M059J (cell line): ENCODE measurements at places on chromosomes 3 and 15. TPM values are rescaled to one million over a fixed set of nuclear protein-coding genes. Genes with fewer than 3 reads are reported as not detected.

- DNase-seq: peak; percentile 28
These were observed 80.6 kb downstream of the ULK4 start for GRCh38 chr3:41881233-41881821.

- no peak for DNase-seq
These were observed 11.7 kb downstream of the ARHGEF26 start for GRCh38 chr3:154132777-154133375.

DNA sequence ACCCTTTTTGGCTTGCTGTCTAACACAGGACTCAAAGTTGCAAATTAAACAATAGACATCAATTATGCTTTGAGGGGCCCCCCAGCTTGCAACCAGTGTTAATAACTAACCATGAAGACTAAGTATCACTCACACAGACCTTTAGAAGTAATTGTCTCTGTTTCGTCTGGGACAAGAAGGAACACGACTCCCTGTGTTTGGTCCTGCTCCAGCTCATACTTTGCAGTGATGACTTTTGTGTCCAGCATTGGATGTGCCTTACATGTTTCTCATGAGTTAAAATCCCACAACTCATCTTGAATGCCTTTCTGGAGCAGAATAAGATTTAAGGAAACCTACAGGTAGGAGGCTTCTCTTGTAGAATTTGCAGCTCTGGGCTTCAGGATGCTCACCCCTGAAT, 53.1 kb downstream of the GMNC start:
- no peak for DNase-seq

GRCh38 chr3:13111873-13112520, 38.8 kb upstream of the IQSEC1 start:
- no peak for DNase-seq

GRCh38 chr3:61157414-61157813, 93.8 kb downstream of the FHIT start:
- DNase-seq: no peak

GRCh38 chr3:188727052-188727451, 444.7 kb upstream of the TPRG1 start:
- no peak for DNase-seq

- no peak for DNase-seq
These were observed 15.9 kb upstream of the MRPL3 start for GRCh38 chr3:131518680-131519079.

DNA sequence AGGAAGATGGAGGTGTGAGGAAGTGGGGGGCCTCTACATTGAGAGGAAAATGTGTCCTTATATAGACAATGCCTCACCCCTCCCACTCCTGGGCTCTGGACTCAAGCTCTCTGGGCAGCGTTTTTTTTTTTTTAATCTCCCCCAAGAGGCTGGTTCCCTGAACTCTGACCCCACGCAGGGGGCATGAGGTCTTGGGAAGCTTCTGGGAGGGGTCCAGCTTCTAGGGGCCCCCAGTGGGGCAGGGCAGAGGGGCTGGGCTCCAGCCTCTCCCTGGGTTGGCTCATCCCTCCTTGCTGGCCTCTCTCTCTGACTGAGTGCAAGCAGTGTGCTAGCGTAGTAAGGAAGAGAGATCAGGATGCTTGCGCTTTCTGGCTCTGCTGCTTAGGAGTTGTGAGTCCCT, 101.4 kb upstream of the HACD2 start:
- DNase-seq: no peak

DNA sequence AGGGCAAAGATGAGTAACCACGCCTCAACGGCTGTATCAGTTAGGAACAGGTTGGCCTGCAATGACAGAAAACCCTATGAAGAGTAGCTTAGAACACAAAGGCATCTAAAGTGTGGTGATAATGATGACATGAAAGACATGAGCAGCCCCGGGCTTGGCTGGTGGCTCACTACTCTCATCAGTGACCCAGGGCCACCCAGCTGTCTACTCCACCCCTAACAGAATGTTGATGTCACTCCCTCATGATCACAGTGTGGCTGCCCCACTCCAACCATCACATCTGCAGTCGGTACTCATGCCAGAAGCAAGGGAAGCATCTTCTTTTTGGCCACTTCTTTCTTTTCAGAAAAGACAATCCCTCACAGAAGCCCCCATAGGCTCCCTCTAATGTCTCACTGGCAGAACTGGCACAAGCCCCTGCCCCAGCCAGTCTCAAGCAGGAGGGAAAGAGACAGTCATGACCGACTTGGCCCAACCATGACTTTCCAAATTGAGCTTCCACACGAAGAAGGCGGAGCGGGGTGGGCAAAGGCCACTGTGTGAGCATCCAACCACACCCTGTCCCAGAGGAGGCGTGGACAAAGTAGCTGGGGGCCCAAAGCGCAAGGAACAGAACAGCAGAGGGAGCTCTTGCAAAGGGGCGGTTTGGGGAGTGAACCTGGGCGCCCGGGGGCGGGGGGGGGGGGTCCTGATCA, 72.0 kb upstream of the IQSEC1 start:
- no peak for DNase-seq

- DNase-seq: no peak
These were observed 119.1 kb downstream of the ADCY5 start for GRCh38 chr3:123329636-123330340.

DNA sequence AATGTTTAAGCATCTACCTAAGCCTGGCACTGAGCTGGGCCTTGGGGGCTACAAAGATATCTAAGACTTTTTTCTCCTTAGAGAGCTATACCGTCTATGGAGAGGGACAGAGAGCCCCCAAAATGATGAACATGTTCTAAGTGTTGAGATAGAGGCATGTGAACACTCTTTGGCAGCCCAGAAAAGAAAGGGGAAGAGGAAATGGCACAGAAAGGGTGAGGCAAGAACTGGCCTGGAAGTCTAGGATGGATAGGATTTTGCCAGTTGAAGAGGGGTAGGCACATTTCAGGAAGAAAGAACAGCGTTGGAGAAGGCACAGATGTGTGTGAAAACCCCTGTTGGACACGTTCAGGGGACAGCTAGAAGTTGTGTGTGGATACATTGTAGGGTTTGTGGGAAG, 276.2 kb upstream of the LRRFIP2 start:
- DNase-seq: no peak

DNA sequence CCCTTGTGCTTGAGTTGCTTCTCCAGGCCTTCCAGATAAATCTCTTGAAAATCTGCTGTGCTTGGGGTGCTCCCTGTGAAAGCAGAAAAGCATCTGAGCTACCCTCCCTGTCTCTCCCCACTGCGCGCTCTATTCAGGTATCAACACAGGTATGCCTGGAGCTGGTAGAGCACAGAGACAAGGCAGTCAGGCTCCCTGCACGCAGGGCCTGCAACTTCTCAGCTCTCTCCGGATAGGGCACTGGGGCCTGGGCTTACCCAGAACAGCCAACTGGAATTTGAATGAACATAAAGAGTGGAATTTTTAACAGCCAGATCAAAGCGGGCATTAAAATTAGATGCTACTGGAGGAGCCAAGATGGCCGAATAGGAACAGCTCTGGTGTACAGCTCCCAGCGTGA, 183.6 kb downstream of the XXYLT1 start:
- DNase-seq: no peak

- DNase-seq: no peak
These were observed 4.3 kb downstream of the CADM2 start for GRCh38 chr3:84963137-84963536.

DNA sequence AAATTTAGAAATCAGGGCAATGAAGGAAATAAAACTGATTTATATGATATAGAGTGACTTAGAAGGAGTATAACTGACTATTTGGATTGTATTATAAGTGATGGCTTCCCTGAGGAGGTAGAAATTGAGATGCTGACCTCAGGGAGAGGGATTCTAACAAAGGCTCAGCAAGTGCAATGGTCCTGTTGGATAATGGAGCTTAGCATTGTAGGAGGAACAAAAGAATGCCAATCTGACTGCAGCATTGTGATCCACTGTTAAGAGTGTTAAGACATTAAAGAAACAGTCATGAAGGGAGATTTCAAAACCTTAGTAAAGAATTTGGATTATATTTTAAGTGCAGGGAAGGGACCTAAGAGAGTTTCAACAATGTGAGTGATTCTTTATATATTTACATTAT, 158.4 kb upstream of the NAALADL2 start:
- no peak for DNase-seq

- DNase-seq: no peak
These were observed 205.8 kb upstream of the EOMES start for GRCh38 chr3:27927882-27928281.

DNA sequence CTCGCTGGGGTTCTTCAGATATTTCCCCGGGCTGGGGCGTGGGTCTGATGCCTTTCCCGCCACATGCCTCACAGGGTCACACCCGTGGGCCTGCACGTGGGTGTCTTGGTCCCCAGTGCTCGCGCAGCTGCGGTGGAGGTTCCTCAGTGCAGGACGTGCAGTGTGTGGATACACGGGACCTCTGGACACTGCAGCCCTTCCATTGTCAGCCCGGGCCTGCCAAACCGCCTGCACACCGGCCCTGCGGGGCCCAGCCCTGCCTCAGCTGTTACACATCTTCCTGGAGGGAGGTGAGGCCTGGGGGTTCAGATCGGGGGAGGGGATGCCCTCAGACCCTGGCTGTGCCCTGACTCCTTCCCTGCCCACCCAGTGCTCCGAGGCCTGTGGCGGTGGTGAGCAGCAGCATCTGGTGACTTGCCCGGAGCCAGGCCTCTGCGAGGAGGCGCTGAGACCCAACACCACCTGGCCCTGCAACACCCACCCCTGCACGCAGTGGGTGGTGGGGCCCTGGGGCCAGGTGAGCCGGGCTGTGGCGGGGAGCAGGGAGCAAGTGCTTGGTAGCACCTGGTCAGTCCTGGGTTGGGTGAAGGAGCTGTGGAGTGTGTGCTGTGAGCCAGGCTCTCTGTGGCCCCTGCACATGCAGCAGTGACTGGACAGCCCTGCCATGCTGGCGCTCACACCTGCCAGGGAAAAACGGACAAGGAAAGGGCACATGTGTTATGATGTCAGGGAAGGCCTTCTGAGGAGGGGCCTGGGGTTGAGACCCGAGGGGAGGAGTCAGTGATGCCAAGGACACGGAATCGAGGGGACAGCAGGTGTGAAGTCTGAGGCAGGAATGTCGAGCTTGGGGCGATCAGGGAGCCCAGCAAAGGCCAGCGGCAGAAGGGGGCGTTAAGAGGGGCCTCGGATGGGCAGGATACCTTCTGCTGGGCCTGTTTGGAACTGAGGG, 88.9 kb downstream of the TBC1D2B start:
- no peak for DNase-seq

DNA sequence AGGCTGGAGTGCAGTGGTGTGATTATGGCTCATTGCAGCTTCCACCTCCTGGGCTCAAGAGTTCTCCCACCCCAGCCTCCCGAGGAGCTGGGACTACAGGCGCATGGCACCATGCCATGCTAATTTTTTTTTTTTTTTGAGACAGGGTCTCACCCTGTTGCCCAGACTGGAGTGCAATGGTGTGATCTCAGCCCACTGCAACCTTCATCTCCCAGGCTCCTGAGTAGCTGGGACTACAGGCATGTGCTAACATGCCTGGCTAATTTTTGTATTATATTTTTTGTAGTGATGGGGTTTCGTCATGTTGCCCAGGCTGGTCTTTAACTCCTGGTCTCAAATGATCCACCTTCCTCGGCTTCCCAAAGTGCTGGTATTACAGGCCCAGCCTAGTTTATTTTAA, 4.0 kb downstream of the TEX9 start:
- DNase-seq: no peak

DNA sequence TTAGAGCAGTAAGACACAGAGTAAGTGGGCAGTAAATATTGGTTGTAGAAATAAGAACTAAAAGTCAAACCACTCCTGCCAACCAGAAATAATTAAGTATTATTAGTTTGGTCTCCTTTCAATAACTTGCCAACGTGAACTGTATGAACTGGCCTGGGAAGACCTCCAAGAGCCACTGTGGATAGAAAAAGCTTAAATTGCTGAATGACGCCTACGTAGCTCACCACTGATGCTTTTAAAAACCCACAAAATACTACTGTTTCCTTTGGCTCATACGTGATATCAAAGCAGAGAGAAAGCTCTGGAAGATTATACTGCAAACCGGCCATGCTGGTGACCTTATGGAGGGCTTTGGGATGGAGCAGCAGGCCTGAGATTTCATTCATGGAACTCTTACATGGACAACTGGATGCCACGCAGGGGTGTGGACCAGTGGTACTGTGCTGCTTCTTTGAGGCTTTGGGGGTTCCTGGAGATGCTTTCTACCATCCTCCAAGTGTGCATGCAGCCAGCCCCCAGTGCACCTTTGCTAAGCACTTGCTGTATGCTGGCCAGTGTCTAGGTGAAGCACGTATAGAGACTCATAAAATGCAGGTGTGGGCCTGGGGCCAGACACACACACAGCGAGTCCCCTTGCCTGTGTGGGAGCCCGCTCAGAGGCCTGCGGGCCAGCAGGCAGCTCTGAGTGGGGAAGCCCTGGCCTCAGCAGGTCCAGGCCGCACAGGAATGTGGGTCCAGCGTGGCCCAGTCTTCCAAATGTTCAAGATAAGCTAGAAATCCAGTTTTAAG, 66.8 kb downstream of the ABTB1 start:
- peak; percentile 76 for DNase-seq

GRCh38 chr15:89778861-89779260, 2.7 kb downstream of the MESP2 start:
- no peak for DNase-seq

DNA sequence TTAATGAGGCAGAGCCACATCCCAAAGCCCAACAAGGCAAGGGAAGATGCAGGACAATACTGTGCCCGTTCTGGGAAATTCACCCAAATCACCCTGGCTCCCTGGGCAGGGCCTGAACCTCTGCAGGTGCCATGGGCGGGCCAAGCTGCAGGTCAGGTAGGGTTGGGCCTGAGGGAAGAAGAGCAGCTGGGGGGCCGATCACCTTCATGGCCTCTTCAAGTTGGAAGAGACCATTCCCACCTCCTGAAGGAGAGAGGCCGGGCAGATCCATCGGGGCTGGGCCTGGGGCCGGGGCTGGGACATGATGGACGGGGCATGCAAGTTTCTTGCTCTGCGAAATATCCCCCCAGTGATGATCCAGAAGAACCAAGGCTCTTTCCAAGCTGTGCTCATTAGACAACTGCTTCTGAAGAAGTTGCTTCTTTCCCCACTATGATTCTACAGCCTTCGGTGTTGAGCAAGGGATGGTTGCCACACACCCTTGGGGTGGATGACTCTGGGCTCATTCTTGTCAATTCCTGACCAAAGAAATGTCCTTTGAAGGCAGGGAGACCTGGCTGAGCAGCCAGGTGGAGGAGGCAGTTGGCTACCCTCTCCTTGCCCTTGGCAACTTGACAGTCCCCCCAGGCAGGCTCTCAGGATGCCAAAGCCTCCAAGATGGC, 38.2 kb downstream of the KLHL25 start:
- DNase-seq: no peak

C3orf20 gene
- not detected in 2 replicates for total RNA-seq

GLDN gene
- total RNA-seq: 0.74 and 1.6 TPM in 2 replicates
